ENCODE measurements at places on chromosomes 4 and X.

DNA sequence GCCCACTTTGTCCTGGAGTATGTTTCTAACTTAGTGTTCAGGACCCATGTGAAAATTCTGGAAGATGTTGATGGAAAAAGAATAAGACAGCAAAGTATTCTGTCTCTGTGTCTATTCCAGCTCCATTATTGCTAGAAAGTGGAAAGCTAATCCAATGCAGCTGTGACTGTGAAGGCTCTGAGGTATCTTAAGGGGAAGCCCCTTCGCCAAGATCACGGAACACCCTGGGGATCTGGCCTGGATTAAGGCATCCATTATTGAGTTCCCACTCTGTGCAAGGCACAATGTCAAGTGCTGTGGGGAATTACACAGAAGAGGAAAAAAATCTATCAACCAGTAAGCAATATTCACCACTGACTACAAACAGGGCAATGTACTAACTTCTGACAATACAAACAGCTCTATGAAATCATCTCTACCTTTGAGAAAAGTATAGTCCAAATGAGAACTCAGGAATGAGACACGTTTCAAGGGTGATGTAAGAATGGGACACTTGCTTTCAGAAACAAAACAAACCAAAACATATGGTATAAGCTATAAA lies 222.1 kb downstream of the LDB2 start:
- no peak for DNase-seq

GRCh38 chr4:125515016-125515415 lies 200.3 kb downstream of the FAT4 start:
- DNase-seq, result no peak

DNA sequence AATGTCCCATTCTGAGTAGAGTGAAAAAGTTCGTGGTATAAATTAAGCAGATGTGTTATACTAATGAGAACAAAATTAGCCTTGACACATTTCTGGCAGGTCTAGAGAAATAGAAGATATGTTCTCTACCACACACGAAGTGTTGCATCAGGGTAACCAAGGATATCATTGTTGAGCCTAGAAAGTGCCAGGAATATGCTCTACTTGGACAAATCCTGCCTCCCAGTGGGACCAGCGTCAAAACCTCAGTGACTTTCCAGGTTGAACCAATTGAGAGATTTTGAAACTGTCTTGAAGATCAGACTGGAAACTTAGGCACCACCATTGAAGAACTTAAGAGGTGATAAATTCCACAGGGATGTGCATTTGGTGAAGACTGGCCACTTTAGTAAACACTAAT lies 115.9 kb downstream of the HPGD start:
- no peak for DNase-seq

DNA sequence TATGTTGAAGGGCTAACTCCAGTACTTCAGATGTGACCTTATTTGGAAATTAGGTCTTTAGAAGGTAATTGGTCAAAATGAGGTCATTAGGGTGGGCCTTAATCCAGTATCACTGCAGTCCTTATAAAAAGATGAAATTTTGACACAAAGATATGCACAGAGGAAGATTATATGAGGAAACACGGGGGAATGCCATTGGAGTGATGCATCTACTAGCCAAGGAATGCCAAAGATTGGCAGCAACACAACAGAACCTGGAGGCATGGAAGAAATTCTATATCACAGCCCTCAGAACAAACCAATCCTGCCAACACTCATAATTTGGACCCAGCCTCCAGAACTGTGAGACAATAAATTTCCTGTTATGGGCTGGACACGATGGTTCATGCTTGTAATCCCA lies 17.6 kb downstream of the TRIM61 start:
- DNase-seq, result no peak

DNA sequence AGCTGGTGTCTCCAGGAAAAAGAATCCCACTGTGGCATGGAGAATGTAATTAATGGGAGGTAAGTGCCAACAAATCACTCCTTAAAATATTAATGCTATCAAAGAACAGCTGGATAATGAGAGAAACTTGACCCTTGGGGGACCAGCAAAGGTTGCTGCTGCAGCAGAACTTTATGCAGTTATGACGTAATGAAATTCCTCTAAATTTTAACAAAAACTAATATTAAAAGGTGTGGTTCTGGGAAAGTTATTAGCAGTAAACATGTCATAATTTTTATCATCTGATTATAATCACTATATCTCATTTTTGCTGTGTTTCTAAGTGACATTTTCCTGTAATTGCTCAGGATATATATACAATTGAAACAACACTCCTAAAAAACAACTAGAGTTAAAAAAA lies 1.7 kb upstream of the SHISA3 start:
- no peak for DNase-seq

DNA sequence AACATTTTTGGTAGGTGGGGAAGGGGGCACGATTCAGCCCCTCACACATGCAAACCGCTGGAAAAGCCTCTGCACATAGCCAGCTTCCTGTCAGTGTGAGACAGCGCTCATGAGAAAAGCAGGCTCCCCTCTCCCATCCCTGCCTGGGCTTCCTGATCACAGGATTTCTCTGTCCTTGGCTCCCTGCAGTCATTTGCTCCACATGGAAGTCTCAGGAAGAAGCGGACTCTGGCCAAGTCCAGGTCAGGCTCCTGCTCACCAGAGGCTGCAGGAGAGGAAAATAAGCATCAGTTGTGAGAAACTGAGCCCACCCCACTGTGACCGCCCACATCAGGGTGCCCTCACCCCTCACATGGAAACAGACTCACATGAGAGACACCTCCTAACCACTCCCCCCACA lies 664.3 kb upstream of the TENM3 start:
- DNase-seq, result no peak

All from retinal pigment epithelial cell (primary cell).